ENCODE measurements at places on chromosomes 13 and 19.

GRCh38 chr19:57053401-57053800 lies 66.4 kb upstream of the USP29 start:
- no peak for DNase-seq

- DNase-seq: peak; percentile 60
Observed at GRCh38 chr19:10543420-10544241, at the start of gene ATG4D. ATG4D (plus strand) TSS chr19:10543904; CDS start chr19:10544091, 187 bp downstream.

DNA sequence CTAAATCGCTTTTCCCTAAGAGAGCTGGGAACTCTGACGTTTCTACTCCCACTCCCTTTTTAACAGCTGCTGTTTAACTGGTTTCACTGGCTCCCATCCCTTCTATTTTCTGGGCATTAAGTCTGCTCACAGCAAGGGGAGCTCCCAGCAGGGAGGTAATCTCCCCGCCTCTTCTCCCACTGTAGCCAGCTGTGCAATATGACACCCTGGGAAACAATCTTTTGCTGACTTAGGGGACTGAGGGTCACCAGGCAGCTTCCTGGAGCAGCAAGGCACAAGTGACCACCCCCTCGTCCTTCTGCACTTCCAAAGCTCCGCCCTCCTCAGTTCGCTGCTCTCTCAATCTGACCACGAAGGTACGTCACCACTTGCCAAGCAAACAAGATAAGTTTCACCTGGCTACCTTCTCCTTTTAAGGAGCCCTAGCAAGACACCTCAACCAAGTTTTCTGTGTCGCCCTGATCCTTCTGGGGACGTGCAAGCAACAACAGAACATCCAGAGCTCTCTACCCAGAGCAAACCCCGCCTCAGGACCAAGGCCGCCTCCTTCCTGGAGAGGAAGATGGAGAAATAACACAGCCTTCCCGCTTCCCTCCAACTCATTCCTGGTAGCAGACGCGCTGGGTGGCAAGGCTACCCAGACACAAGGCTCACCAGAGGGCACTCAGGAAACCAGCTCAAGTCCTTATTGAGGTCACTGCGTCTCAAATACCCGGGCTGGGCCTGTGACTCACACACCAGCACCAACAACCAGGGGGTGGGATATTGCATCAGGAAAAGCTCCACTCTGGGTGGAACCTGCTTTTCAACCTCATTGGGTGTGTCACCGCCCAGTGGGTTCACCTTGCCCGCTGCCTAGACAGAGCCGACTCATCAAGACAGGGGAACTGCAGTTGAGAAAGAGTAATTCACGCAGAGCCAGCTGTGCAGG lies 92.4 kb downstream of the STK24 start:
- peak; percentile 94 for DNase-seq

GRCh38 chr13:92963029-92963428 lies 263.6 kb upstream of the GPC6 start:
- no peak for DNase-seq

DNA sequence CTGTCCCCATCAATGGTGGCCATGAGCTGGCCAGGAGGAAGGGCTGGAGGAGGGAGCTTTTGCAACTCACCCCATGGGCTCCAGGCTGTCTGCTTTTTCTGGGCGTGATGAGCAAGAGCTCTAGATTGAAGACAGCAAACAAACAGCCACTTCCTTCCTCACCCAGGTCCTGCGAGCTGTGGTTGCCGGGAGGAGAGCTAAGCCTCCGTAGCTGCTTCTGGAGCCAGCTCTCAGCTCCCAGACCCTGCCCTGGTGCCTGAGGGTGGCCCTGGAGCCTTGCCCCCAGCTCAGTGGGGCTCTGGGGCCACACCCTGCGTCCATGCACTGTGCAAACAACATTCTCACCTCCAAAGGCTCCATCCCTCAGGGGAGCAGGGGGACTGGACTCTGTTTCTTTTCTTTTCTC lies 6.2 kb downstream of the MYO1F start:
- peak; percentile 66 for DNase-seq

DNA sequence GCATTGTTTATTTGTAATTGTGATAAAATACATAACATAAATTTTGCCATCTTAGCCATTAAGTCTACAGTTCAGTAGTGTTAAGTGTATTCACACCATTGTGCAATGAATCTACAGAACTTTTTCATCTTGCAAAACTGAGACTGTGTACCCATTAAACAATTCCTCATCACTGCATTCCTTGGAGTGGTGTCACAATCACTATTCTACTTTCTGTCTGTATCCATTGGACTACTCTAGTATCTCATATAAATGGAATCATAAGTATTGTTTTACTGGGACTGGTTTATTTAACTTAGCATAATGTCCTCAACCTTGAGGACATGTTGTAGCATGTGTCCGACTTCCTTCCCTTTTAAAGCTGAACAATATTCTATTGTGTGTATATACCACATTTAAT lies 36.8 kb downstream of the UFM1 start:
- peak; percentile 75 for DNase-seq

DNA sequence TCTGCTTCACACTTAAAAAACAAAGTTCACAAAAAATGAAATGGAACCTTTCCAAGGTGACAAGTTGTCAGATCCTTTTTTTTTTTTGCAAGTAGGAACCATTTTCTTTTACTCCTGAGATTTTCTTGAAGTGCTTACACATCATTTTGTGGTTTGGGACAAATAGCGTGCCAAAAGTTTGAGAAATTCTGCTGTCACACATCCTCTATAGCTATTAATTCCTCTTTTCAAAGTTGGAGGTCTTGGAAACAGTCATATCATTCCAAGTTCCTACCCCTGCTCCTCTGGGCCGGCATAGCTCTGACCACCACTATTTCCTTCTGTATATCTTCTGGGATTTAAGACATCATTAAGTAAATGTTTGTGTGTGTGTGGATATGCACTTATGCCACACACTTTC lies 421.6 kb upstream of the SLC10A2 start:
- no peak for DNase-seq

DNA sequence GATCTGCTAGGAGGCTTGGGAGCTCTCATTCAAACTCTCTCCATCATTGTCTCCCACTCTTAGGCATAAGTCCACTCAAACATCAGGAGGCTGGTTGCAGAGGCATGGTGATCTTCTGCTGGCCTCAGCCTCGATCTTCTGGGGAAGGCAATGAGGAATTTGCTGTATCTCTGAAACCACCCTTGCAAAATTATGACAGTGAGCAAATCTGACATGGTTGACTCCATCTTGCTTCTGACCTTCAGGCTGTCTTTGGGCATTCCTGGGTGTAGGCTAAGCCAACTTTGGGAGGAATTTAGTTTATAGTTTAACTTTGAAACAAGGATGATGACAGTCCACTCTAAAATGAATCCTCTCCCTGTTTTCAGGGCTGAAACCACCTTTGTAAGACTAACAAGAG lies 84.1 kb upstream of the ABCC4 start:
- no peak for DNase-seq

GRCh38 chr13:102405499-102406100 lies 3.8 kb upstream of the FGF14 start:
- DNase-seq: no peak

Data from AG10803 (cell line).